Keratinocyte (primary cell): ENCODE measurements at places on chromosomes 2 and 18. TPM values are rescaled to one million over a fixed set of nuclear protein-coding genes. Genes with fewer than 3 reads are reported as not detected.

- no peak for DNase-seq
These were observed 1.4 kb downstream of the PTGR3 start for GRCh38 chr18:75207310-75208154.

DNA sequence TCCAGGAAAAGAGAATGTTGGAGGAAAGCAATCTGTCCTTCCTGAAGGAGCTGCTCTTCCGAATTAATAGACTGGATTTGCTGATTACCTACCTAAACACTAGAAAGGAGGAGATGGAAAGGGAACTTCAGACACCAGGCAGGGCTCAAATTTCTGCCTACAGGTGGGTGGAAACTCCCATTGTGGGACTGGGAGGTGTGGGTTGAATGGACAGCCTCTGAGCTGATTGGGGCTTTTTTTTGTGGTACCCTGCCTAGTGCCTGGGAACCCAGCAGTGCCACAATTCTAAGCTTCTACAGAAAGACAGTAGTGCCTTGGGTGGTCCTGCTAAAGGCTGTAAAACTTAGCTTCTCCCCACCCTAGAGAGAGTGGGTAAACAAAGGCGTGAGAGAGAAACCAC, 6.3 kb downstream of the CASP8 start:
- DNase-seq, result no peak

DNA sequence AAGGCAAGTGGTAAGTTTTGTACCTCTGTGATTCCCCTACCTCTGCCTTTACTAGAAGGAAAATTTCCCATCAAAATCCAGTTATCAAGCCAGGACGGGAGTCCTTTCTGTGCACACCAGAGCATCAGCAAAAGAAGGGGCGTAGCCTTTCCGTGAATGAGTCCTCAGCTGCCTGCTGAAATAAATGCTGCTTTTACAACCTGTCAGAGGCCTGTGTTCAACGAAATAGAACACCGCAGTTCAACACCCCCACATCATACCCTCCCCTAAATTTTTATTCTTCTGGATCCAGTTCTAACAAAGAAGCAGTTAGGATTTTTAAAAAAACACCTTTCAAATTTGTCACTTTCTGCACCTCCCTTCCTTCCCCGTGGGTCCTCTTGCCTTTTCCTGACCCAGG, 135.8 kb downstream of the SETBP1 start:
- DNase-seq, result no peak

GRCh38 chr2:149098701-149099100, 60.2 kb downstream of the LYPD6B start:
- DNase-seq, result no peak

GRCh38 chr2:126543081-126543480, 112.9 kb upstream of the GYPC start:
- no peak for DNase-seq

DNA sequence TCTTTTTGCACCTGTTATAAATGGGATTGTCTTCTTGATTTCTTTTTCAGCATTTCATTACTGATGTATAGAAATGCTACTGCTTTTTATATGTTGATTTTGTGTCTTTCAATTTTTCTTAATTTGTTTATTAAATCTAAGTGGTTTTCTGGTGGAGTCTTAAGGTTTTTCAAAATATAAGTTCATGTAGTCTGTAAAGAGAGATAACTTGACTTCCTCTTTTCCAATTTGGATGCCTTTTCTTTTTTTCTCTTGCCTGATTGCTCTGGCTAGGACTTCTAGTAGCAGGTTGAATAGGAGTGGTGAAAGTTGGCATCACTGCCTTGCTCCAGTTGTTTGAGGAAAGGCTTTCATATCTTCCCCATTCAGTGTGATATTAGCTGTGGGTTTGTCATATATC, 28.6 kb upstream of the GALNT5 start:
- no peak for DNase-seq

- no peak for DNase-seq
These were observed 237.8 kb upstream of the THSD7B start for GRCh38 chr2:136527560-136527959.

Gene CFAP65
- not detected in 3 replicates for polyA plus RNA-seq

Gene CYRIA
- 0.69 to 1.4 TPM (median 0.79 TPM) in 3 replicates for polyA plus RNA-seq

Gene DYSF
- polyA plus RNA-seq, result 8.2 to 20.6 TPM (median 12.9 TPM) in 3 replicates

Gene CHRNG
- not detected in 3 replicates for polyA plus RNA-seq

DNA sequence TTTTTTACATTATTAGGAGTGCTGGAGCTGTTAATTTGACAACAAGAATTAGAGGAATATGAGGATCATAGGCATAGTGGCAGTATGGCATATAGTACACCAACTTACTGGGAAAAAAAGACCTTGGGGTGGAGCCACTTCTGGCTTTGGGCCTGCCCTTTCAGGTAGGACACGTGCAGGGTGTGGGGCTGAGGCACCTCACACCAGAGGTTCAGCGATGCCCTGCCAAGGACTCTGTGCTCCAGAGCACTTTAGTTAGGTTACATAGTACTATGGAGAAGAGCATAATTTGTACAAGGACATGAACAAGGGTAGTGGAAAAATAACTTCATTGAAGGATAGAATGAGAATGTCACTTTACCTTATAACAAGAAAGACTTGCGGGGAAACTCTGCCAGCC, 77.1 kb upstream of the CD302 start:
- DNase-seq, result no peak

DNA sequence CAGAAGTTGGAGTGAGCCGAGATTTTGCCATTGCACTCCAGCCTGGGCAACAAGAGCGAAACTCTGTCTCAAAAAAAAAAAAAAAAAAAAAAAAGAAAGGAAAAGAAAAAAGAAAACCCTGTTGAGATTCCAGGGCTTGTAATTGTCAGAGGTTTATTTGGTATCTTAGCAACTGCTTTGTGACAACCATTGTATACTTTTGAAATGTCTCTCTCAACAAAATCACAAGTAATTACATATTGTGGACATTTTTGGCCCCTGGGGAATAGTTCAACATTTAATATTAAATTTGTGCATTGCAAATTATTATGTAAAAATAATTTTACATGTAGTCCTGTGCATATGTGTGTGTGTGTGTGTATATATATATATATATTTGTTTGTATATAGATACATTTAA, 270.8 kb downstream of the GALNT13 start:
- DNase-seq, result no peak

DNA sequence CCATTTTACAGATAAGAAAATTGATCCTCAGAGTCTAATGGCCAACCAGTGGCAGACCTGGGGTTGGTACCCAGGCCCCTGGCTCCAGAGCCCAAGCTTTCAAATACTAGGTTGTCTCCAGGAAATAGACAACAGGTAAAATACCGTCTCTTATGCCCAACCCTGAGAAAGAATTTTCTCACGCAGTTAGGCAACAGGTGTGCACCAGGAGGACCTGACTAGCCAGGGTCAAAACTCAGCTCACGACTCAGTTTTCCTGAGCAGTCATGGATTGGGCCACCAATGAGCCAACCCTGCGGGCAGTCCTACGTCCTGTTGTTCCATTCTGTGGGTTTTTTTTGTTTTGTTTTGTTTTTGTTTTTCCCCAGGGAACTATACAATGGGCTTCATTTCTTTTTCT, 13.5 kb downstream of the TRIB2 start:
- no peak for DNase-seq

Gene PIEZO2
- 0.08 TPM in 1 of 3 replicates, not detected in the others for polyA plus RNA-seq

- DNase-seq, result no peak
These were observed 34.7 kb downstream of the SPOPL start for GRCh38 chr2:138536302-138536701.

DNA sequence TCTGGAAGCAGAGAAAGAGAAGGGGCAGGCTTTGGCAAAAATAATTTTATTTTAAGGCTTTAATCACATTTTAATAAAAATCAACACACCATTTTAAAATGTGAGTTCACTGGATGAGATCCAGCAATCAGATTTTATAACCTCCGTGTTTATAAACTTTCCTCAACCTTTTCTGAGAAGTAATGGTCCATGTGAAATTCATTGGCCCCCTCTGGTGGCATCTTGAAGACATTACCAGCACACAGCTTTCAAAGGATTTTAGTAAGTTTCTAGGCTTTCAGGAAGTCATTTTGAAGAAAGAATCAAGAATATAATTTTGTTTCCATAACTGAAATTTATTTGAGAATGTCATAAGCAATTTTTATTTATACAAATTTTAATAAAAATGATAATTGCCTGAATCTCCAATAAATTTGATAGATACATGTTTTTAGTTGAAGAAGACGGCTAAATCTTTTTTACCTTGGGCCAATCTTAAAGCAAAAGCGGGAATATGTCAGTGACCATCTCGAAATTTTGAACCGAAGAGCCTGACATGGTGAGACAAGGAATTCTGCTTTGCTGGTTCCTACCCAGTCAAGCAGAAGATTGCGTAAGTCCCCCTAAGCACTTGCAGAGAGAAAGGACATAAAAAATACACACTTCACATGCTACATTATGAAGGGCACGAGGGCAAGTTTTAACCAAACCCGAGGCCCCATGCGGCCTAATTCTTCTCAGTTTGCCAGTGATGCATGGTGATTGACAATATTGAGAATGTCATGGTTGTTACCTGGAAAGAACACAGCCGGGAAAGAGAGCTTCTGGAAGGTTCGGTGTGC, 128.4 kb upstream of the CBLN2 start:
- no peak for DNase-seq

- DNase-seq, result no peak
These were observed 54.6 kb downstream of the GALR1 start for GRCh38 chr18:77304268-77304667.

Gene MCM6
- 9.8 to 29.0 TPM (median 23.2 TPM) in 3 replicates for polyA plus RNA-seq

Gene GRB14
- polyA plus RNA-seq, result 1.4 to 4.2 TPM (median 2.3 TPM) in 3 replicates

DNA sequence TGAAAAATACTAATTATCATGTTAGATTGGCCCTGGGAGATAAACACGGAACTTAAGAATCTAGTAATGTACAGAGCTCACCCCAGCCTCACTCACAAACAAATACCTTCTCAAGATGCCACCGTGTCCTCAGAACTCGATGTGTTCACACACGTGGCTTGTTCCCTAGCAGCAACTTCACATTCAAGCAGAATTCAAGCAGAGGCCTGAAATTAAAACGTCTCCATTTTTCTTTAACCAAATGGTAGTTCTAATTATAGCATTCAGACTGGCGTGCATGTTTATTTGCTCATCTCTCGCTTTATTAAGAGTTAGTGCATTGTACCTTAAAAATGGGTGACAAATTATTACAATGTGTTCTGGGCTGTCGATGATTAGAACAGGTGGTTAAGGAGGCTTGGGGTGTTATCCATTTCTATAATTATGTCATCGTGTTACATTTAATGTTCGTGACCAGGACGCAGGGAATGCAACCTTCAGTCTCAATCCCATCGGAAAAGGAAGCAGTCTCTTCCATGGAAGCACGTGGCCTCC, 57.3 kb upstream of the SLC66A3 start:
- no peak for DNase-seq

GRCh38 chr2:101558740-101559525, 84.0 kb upstream of the RFX8 start:
- no peak for DNase-seq

Gene BMP10
- polyA plus RNA-seq, result 0.05 TPM in 1 of 3 replicates, not detected in the others

DNA sequence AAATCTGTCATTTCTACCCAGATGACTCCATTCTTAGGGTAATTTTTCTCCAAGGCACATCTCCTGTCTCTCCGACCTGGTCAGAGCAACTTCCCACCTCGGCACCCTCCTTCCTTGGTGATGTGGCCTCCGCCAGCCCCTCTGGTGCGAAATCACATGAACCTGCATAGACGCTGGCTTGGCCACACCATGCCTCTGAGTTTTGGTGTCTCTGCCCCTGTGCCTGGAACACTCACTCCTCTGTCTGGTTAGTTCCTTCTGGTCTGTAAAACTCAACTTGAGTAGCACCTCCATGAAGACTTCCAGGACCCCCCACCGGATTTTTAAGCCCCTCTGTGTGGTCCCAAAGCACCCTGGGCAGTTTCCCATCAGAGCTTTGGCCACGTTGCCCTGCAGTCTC, 83.2 kb upstream of the OTOS start:
- no peak for DNase-seq

- no peak for DNase-seq
These were observed 19.4 kb downstream of the ZEB2 start for GRCh38 chr2:144500563-144500962.

Gene KATNAL2
- polyA plus RNA-seq, result 0.66 to 1.4 TPM (median 1.1 TPM) in 3 replicates

GRCh38 chr2:182259629-182260150, 167.1 kb downstream of the PDE1A start:
- DNase-seq, result no peak

- DNase-seq, result no peak
These were observed 4.5 kb downstream of the SLC14A2 start for GRCh38 chr18:45619826-45620201.

Gene IRS1
- 10.1 to 15.8 TPM (median 11.2 TPM) in 3 replicates for polyA plus RNA-seq
